ENCODE measurements at places on chromosomes 5 and 9.

GRCh38 chr5:154751854-154752253, 3.3 kb upstream of the LARP1 start:
- DNase-seq = no peak

DNA sequence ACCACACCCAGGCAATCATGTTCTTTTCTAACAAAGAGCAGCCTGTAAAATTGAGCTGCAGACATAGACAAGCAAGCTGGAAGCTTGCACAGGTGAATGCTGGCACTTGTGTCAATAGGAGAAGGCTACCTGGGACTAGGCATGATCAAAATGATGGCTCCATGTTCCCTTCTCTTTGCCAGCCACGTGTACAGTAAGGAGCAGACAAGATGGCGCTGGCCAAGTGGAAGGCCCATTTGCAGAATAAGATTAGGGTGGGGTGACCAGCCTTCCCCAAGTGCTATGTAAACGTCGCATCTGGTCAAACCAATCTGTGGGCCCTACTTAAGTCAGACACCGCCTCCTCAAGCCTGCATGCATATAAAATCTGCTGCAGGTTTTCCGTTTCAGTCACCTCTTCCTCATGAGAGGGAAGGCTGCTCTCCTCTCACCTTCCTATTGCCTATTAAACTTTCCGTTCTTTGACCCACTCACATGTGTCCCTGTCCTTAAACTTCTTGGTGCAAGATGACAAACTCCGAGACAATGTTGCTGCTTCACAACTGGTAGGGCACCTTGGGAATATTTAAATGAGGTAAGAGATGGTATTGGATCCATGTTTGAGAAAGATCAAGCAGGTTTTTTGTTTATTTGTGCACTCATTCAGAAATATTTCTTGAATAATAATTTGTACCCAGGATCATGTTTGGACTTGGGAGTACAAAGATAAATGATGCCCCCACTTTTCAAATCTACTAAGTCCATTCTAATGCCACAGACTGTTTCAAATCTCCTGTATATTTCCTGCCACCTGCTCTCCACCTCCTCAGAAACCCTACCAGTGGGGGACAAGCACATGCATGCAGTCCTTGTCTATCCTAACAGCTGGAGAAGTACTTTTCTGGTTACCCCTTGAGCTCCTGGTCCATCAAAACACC, 30.7 kb upstream of the TGFBR1 start:
- no peak for DNase-seq

DNA sequence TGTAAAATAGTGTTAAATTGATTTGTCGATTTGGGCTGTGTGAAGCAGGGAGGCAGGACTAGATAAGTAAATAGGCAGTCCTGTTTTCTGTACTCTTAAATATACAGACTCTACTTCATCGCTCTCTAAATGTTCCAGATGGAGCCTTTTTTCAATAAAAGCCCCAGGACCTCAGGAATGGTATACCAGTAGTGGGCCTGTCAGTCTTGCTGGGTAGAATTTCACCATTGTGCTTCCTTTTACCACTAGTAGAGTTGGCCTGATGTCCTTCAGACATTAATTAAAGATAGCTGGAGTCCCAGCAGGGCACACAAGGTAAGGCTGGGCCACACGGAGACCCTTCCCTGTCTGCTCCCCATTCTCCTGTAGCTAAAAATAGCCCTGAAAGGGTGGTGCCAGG, 6.0 kb downstream of the SNX18 start:
- no peak for DNase-seq

- no peak for DNase-seq
Observed at GRCh38 chr9:110801426-110801825, 132.8 kb downstream of the MUSK start.

GRCh38 chr5:148625250-148625649, 29.1 kb downstream of the HTR4 start:
- no peak for DNase-seq

DNA sequence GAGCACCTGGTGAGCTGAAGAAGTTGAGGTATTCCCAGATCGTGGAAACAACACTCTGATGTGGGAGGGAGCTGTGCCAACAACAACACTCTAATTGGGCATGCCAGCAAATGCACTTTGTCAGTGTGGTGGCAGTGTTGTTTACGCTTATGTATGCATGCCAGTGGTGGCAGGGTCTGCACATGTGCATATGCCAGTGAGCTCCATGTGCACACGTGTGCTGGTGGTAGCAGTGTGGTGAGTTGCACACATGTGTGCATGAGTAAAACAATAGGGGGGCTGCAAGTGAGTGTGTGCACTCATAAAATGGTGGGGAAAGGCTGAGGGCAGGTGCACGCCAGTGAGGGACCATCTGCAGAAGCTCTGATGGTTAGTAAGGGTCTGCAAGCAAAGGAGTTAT, 134.2 kb downstream of the DMRTA1 start:
- no peak for DNase-seq

DNA sequence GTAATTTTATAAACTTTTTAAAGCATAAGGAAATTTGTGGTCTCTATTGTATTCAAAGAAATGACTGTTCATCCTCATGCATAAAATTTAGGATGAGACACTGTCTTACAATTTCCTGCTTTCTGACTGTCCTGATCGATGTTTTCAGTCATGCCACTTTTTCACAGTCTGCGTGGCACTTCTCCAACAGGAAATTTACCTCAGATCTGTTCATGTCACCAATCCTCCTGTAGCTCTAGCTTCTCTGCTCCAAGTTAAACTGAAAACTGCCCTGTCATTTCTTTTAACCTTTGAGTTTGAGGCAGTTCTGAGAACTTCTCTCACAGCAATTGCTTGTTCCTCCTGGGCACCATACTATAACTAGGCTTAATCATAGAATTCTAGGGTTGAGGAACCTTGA, 455.1 kb downstream of the EFNA5 start:
- DNase-seq = no peak
